ENCODE measurements at places on chromosomes 11 and 22. TPM values are rescaled to one million over a fixed set of nuclear protein-coding genes. Genes with fewer than 3 reads are reported as not detected.

Gene OR4D5
- not detected for total RNA-seq

Gene PDGFB
- total RNA-seq: 2.3 TPM

Gene PACS1
- 73.3 TPM for total RNA-seq

Gene MEI1
- 36.3 TPM for total RNA-seq

Gene MYO7A
- total RNA-seq: 0.31 TPM

Gene OR4S2
- not detected for total RNA-seq

Gene MYOD1
- total RNA-seq: not detected

Gene PISD
- 49.6 TPM for total RNA-seq

Gene OR6X1
- total RNA-seq: not detected

Gene OR8D1
- total RNA-seq: not detected

Gene ARHGAP20
- total RNA-seq: 0.09 TPM

Gene HEPN1
- total RNA-seq: not detected

Gene MPZL2
- total RNA-seq: 4.5 TPM

Gene PKDREJ
- not detected for total RNA-seq

Gene PANX3
- not detected for total RNA-seq

Gene SCUBE1
- total RNA-seq: 0.33 TPM

Gene ANKRD13D
- 90.1 TPM for total RNA-seq

Gene SERHL2
- total RNA-seq: 1.4 TPM

Gene APOBEC3F
- total RNA-seq: 30.1 TPM

Gene LIMK2
- total RNA-seq: 25.1 TPM

Gene MS4A12
- total RNA-seq: not detected

Gene SOX6
- total RNA-seq: not detected

Gene SLC7A4
- 0.37 TPM for total RNA-seq

Gene MMP8
- total RNA-seq: not detected

Gene APOA5
- not detected for total RNA-seq

Gene THOC5
- 62.6 TPM for total RNA-seq

Gene OR8G5
- not detected for total RNA-seq

Gene HEPHL1
- not detected for total RNA-seq

Gene PATE4
- not detected for total RNA-seq

Gene HTR3B
- not detected for total RNA-seq

Gene MIOX
- total RNA-seq: not detected

Gene RBFOX2
- 7.1 TPM for total RNA-seq

Gene CRACR2B
- total RNA-seq: 3.6 TPM

Gene GLYATL1B
- total RNA-seq: not detected

Gene BDNF
- not detected for total RNA-seq

Gene C11orf91
- not detected for total RNA-seq

Gene TTC28
- total RNA-seq: 0.51 TPM

Gene TREH
- total RNA-seq: not detected

Gene ZNRF3
- total RNA-seq: 1.2 TPM

Gene CNIH2
- 2.7 TPM for total RNA-seq

Gene KCNQ1
- total RNA-seq: 2.6 TPM
